Mammary epithelial cell (primary cell): ENCODE measurements at places on chromosomes 3 and 15.

- DNase-seq, result peak; percentile 30
Observed at GRCh38 chr3:16723978-16724377, 118.8 kb upstream of the DAZL start.

DNA sequence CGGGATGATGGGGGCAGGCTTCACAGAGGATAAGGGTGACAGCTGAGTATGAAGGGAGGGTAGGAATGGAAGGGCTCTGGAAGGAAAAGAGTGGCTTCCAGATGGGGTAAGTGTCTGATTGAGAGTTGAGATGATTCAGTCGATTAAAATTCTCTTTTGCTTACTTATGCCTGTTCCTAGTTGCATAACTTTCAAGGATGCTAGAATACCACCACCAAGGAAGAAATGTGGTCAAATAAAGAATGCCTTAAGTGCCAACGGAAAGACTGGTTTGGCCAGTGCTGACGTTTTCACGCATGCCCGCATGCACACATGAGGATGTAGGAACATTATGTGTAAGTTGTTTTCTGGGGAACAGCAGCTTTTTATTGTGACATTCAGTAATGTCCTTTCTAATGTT, 263.4 kb upstream of the WNT5A start:
- DNase-seq, result peak; percentile 91

- DNase-seq, result no peak
Observed at GRCh38 chr3:4198491-4198890, 104.7 kb upstream of the SETMAR start.

DNA sequence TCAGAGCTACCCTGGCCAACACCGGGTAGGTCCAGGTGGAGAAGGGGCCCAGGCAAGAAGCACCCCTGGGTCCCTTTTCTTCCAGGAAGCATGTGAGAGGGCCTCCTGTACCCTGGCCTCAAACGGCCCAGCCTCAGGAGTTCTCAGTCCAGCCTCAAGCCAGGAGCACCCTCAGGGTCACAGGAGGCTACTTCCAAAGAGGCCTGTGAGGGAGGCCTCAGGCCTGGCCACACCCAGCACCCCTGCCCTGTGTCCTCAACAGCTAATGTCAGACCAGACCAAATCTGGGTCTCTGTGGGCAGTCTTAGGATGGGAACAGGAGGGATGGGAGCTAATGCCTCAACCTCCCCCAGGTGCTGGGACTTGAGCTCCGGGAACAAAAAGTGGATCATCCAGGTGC, 23.5 kb downstream of the PTH1R start:
- DNase-seq, result no peak

DNA sequence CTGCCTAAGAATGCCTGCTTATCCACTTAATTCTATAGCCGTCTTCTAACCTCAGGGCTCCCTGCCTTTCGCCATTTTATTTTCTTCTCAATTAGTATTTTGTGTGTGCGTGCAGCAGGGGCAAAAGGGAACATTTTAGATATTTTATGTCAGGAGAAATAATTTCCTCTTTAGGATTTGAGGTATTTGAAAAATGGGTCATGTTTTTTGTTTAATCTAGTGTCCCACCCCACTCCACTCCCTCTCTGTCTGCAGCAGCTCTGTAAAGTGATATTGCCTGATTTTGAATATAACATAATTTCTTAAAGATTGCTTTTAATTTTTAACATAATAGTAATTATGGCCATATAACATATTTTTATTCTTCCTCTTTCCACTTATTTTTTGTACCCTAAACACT, 593.2 kb upstream of the DPPA4 start:
- no peak for DNase-seq

DNA sequence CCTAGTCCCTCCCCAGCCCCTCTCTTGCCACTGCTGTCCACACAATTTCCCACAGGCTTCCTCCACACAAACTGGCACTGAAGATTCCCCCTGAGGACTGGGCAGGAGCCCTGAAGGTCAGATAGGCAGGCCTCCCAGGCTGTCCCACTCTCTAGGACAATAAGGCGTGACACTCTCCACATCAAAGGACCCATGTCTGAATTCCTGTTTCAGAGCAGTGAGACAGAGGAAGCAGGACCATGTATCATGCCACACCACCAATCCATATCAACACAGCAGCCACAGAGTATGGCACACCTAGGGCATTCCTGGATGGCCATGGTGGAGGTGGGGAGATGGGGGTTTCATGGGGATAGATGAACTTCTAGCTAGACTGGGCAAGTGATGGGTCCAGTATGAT, 13.8 kb upstream of the CCR1 start:
- DNase-seq, result no peak

GRCh38 chr15:94453227-94453988, 222.0 kb downstream of the MCTP2 start:
- DNase-seq, result peak; percentile 32

DNA sequence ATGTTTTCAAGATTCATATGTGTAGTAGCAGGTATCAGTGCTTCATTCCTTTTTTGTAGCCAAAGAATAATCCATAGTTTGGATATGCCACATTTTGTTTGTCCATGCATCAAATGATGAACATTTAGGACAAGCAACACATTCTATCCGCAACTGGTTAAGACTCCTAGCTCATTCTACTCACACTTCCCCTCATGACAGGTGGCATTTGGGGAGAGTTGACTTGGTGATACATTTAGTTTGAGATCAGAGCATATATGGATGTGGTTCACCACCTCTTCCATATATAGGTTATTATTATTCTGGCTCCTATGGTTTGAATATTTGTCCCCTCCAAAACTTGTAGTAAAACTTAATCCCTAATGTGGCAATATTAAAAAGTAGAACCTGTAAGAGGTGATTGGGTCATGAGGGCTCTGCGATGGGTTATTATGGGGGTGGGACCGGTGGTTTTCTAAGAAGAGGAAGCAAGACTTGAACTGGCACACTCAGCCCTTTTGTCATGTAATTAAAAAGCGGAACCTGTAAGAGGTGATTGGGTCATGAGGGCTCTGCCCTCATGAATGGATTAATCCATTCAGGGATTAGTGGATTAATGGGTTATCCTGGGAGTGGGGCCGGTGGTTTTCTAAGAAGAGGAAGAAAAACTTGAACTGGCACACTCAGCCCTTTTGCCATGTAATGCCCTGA, 75.3 kb upstream of the HRH1 start:
- DNase-seq, result no peak

- no peak for DNase-seq
Observed at GRCh38 chr15:61171209-61171608, 57.9 kb downstream of the RORA start.

GRCh38 chr3:130963878-130964277, 62.7 kb downstream of the ASTE1 start:
- peak; percentile 97 for DNase-seq

DNA sequence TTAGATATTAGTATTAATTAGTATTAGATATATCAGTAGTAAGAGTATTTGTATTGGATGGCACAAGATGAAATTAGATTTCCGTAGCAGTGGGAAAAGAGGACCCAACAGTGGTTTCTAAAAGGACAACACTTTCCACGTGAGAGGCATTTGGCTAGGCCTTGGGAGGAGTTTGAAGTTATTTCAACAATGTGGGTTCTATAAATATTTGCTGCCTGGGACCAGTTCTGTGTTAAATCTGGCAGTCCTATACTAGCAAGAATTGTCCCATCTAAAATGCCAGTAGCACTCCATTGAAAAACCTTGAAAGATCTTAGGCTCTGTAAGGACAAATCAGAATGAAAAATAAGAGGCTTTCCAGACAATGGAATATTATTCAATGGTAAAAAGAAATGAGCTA, 347.1 kb upstream of the DNAJC19 start:
- DNase-seq, result no peak

- no peak for DNase-seq
Observed at GRCh38 chr3:87073496-87074145, 82.7 kb upstream of the VGLL3 start.

DNA sequence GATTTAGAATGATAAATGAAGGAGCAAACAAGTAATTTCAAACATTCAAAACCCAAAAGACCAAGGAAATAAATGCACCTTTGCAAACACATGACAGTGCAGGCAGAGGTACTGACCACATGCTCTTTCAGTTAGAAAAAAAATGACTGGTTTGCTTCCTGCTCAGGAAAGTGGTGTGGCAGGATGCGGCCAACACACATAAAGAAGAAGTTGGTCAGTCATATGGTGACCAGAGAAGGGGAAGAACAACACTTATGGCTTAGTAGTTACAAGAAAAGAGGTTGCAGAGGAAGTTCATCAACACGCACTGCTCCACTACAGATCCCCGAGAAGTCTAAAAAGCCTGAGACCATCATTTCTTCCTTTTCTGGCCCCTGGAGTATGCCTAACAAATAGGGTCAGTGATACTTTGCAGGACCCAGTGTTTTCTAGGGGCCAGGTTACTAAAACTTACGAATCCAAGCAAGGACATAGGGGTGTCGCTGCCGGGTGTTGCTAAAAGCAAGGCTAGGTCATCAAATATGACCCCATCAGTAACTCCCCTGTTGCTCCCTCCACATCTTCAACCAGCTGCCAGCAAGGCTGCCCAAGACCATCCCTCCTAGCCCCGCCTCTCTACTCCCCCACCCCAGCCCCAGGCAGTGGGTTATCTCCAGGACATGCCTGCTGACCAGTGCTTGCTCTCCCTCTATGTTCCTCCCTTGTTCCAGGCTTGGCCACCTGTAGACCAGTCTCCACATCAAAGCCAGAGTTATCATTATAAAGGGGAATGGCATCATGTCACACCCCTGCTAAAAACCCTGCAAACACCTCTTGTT, 11.2 kb downstream of the ATP8B4 start:
- DNase-seq, result no peak

DNA sequence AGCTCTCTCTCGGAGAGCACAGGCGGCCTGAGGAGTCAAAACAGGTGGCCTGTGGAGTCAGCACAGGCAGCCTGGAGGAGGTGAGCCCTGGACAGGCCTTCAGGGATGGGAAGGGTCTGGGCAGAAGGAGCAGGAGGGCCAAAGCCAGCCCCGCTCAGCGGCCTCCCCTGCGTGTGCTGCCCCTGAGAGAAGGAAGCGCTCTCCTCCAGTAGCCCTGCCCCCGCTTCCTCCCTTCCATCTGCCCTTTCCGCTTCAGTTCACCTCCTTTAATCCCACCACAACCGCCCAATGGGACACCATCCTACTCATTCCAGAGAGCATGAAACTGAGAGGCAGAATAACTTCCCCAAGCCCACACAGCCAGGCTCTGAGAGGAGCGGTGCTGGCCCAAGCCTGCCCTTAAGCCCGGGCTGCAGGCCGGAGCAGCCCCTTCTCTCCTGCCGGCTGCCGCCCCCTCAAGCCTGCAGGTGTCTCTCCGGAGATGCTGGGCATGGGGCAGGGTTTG, 3.2 kb upstream of the NR2E3 start:
- no peak for DNase-seq

- DNase-seq, result no peak
Observed at GRCh38 chr3:182565916-182566796, 227.1 kb upstream of the ATP11B start.

GRCh38 chr3:156553705-156554356, 1.1 kb downstream of the SSR3 start:
- DNase-seq, result peak; percentile 54

DNA sequence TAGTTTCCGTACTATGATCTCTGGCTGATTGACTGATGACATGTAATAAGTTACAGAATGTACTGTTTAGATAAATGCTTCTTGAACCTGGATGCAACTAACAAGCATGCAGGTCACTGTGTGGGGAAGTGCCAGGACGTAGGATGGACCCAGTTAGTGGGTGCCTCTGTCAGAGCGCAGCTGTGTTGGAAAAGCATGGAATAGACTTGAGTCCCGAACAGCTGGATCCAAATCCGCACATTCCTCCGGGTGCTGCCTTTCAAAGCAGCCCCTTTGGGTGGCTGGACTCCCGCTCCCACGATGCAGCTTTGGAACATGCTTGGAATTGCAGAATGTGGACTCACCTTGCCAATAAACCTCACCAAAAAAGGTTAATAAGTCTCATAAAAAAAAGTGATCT, 35.5 kb upstream of the ALDH1A3 start:
- DNase-seq, result no peak

- DNase-seq, result peak; percentile 9
Observed at GRCh38 chr3:63864008-63864964, 619 bp downstream of the ATXN7 start.

DNA sequence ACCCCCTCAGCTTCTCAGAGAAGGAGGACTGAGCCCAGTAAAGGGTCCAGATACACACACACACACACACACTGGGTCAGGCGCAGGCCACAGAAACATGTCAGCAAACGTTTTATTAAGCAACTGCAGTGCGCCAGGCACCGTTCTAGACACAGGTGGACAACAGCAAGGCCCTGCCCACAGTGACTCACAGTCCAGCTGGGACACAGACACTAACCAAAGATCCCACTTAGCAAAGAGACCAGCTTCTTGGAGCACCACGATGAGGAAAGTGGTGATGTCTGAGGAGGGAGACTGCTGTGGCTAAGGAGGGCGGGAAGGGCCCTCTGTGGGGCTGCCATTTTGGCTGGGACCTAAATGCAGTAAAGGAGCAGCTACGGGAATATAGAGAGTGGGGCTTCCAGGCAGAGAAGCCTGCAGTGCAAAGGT, 2.8 kb upstream of the VILL start:
- DNase-seq, result no peak

DNA sequence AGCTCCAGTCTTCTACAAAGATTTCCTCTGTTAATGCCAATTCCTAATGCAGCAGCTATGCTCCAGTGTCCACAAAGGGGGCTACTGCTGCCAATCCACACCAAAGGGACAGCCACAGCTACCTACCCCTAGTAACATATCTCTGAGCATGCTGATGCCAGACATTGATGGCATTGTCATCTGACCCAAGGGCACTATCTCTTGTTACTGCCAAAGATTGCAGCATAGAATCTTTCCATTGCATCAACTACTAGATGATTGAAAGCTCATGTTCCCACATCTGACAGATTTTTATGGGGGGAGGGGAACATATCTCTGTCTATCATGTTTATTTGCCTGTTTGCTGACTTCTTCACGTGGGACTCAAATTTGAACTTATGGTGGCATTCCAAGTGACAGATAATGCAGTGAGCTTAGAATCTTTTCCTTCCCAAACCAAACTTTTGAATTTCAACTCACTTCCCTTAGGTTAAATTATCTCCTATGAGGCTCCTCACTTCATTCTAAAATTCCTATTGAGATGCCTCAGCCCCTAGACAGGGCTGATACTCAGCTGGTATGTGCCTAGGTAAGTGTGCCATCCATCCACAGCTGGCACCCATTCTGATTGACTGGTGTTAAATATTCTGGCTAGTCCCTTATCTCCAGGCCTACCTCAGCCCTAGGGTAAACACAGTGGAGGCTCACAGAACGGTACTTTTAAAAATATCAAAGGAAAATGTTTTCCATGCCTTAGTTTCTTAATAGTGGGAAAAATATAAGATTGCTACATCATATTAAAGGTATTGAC, 100.3 kb downstream of the STRIT1 start:
- DNase-seq, result no peak

GRCh38 chr3:122873741-122874515, 79.1 kb downstream of the SLC49A4 start:
- no peak for DNase-seq

- no peak for DNase-seq
Observed at GRCh38 chr15:52113235-52113634, 660 bp upstream of the BCL2L10 start.

GRCh38 chr3:49469037-49469935, 781 bp upstream of the DAG1 start:
- DNase-seq, result peak; percentile 20
